ENCODE measurements at places on chromosomes 7 and 10.
A peak's percentile ranks its signal among the peaks of the same experiment; 100 is the strongest.

DNA sequence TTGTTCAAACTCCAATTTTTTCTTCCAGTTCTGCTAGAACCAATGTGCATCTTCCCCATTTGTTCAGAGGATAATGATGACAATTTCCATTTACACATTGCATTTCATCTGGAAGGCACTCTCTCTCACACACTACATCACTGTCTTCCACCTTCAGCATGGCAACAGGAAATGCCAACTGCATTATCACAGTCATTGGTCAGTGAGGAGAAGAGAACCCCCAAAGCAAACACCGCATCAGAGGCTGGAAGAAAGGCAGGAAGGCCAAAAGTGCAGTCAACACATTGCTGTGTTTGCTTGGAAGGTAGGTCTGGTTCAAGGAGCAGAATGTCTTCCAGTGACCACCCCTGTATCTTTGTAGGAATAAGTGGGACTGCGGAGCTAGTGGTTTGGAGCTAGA is 192.2 kb upstream of the RHOBTB1 start:
- DNase-seq, result no peak

GRCh38 chr10:34985823-34986222 is 104.3 kb downstream of the CUL2 start:
- DNase-seq, result no peak

DNA sequence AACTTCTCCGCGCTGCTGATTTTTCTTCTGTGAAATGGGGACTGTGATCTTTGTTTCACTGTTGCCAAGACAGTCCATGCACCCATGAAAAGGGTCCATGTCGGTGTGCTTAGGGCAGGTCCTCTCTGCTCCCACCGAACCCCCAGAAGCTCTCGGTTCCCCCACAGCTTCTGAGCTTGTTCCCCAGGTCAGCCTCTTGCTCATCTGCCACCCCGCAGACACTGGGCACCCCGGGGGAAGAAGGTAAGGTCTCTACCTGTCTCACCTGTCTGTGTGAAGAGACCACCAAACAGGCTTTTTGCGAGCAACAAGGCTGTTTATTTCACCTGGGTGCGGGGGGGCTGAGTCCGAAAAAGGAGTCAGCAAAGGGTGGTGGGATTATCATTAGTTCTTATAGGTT is 66.2 kb upstream of the NANOS1 start:
- DNase-seq, result no peak

GRCh38 chr7:127844707-127845331 is 186.4 kb downstream of the LRRC4 start:
- DNase-seq, result peak; percentile 29

DNA sequence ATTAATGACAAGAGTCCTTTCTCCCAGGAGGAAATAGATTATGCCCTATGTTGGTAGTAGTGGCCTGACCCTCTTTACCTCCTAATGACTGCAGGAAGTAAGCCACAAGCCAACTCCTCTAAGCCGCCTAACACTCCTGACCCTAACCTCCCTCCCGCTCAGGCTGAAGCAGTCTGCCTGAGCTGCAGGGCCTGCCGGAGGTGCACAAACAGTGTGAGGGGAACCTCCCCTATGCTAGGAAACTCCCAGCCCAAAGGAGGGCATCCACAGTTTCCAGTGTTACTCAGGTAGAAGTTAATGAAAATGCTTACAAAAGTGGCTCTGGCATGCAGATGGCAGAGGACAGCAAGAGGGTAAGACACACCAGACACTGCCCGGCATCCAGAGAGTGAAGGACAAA is 294.4 kb upstream of the GALNT17 start:
- no peak for DNase-seq

- no peak for DNase-seq
These were observed 87.6 kb downstream of the VSTM2A start for GRCh38 chr7:54629771-54630170.

DNA sequence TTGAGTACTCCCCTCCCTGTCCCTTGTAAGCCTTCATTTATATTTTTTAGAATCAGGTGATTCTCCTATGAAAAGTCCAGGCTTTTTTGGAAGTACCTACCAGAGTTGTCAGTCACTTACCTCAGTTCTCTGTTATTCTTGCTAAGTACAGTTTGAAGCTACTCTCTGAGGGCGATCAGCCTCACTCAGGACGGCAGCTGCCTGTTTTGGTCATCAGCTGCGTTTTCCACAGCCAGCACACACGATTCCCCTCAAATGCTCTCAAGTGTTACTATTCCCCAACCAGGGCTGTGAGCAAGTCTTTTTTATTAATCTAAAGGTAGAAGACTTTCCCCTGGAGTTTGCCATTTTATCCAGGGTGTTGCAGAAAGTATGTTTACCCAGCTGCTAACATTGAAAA is 328.6 kb downstream of the SUGCT start:
- DNase-seq, result no peak

DNA sequence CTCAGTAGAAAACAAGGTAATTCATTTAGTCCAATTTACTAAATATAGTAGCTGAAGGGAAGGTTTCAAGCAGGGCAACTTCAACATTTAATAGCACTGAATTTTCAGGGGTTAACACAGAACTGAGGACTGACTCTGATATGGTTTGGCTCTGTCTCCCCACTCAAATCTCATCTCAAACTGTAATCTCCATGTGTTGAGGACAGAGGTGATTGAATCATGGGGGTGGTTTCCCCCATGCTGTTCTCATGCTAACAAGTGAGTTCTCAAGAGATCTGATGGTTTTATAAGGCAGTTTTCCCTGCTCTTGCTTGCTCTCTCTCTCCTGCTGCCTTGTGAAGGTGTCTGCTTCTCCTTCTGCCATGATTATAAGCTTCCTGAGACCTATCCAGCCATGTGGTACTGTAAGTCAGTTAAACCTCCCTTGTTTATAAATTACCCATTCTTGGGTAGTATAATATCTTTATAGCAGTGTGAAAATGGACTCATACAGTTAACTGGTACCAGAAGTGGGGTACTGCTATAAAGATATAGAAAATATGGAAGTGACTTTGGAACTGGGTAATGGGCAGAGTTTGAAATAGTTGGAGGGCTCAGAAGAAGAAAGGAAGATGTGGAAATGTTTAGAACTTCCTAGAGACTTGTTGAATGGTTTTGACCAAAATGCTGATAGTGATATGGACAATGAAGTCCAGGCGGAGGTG is 9.8 kb upstream of the UMAD1 start:
- no peak for DNase-seq

GRCh38 chr7:19327018-19327417 is 181.8 kb upstream of the FERD3L start:
- DNase-seq, result no peak

DNA sequence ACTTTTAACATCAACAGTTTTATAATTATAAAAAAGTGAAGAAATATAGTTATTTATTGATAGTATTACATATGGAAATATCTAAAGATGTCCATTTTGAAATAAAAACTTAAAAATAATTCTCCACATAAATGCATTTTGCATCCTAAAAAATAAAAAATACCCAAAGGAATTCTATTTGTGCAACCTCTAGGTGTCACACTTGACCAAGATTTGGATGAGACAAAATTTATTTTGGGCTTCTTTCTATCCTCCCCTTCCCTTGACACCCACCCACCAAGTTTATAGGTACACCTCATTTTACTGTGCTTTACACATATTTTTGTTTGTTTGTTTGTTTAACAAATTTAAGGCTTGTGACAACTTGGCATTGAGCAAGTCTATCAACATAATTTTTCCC is 3.3 kb upstream of the THSD7A start:
- DNase-seq, result no peak

- no peak for DNase-seq
These were observed 91.9 kb downstream of the ZWINT start for GRCh38 chr10:56269181-56269580.

DNA sequence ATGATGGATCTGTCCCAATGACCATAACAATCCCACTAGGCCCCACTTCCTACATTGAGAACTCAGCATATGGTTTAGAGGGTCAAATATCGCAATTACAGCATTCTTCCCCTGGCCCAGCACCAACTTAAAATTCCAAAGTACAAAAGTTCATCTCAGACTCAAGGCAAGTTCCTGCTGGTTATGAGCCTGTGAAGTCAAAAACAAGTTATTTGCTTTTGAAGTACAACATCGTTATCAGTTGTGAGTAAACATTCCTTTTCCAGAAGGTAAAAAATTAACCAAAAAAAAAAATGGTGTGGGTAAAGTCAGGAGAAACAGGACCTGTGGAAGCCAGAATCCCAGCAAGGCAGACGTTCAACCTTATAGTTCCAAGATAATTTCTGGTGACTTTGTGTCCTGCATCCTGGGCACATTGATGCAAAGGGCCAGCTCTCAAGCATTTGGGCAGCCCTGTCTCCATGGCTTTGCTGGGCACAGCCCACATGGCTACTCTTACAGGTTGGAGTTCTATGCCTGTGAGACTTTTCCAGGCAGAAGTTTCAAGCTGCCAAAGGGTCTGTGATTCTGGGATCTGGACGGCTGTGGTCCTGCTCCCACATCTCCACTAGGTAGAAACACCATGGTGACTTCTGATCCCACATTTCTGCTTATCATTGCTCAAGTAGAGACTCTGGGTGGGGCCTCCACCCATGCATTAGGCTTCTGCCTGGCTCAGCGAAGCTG is 37.5 kb downstream of the AKR1C8 start:
- DNase-seq, result no peak

GRCh38 chr7:21568762-21569161 is 25.9 kb downstream of the DNAH11 start:
- no peak for DNase-seq

DNA sequence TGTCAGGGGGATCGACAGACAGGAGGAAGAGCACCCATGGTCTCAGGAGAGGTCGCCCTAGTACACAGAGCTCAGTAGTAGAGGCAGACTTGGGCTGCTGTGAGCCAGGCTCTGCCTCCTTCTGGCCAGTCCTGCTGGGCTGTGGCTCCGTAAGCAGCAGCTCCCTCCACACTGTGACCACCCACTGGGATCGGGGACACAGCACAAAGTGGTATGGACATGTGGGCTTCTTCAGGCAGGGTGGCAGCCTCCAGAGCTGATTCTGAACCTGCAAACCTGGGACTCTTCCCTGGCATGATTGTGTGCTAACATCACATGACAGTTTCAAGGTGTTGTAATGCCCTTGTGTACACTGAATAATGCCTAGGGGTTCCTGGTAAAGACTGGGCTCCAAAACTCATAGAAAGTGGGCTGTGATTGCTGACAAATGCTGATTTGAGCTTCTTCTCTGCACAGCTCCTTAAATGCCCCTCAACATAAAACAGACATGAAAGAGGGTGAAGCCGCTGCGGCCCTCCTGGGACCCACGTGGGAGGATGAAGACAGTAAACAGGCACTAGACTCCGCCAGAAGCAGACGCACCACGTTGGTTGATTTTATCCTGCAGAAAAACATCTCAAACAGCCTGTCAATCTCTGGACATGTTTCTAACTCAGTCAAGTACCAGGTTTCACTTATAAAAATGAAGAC is 76.7 kb downstream of the GPR26 start:
- no peak for DNase-seq

DNA sequence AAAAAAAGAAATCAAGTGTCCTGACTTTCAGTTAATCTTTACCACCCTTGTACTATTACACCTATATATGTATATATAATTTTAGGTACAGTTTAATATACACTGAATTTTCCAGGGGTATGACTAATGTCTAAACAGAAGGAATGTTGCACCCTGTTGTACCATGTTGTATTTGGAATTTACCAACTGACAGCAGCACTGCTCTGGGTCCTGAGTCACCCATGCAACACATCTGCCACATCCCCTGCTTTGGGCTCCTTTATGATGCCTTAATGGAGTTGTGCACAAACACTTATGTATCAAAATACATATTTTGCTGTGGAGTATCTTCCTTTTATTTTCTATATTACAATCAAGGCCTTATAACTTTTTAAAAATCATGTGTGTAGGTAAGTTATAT is 21.2 kb downstream of the YAE1 start:
- DNase-seq, result no peak

DNA sequence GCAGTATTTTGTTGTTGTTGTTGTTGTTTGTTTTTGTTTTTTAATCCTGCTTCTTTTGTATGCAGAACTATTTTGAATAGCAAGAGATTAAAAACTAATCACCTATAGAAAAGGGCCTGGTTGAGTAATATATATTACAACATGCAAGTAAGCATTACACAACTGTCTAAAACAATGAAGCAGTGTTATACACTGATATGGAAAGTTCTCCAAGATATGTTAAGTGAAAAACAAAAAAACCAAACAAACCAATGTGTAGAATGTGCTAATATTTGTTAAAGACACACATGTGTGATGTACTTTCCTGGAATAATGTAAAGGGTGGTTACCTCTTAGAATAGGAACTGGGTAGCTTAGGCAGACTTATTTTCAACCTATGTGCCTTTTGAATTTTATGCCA is 117.4 kb downstream of the ZNF365 start:
- DNase-seq, result no peak

- DNase-seq, result no peak
These were observed 229.7 kb downstream of the TSPAN12 start for GRCh38 chr7:120628251-120628650.

DNA sequence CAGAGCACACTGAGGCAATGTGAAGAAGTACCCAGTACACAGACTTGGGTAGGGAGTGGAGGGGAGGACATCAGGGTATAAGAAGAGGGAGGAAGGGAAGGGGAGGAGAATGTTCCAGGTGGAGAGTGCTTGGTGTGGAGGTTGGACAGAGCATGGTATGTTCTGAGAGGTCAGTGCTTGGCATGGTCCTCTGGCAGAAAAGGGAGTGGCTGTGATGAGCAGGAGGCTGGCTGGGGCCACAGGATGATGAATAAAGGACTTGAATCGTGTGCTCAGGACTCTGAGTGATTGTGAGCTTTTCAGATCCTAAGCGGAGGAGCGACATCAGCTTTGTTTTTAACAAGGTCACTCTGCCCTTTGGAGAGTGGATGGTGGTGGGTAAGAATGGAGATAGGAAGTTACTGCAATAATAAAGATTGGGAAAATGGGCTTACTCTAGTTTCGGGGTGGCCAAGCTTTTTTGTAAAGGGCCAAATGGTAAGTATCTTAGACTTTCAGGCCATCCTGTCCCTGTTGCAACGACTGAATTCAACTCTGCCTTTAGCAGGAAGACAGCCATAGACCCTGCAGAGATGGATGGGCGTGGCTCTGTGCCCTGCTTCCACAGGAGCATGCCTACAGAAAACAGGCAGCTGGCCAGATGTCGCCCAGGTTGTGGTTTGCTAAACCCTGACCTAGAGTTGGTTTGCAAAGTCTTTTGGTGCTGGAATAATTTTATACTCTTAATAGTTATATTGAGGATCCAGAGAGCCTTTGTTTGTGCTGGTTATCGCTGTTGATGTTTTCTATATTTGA is 8.4 kb downstream of the PPP2R2D start:
- DNase-seq, result no peak

GRCh38 chr7:908159-908581 is 31.8 kb downstream of the GET4 start:
- no peak for DNase-seq

All from NCI-H2081 treated with DMSO at 0.1 percent for 48 hours (cell line).